Activated naive CD4-positive, alpha-beta T cell (primary cell): ENCODE measurements at places on chromosomes 7 and 10.
A peak's percentile ranks its signal among the peaks of the same experiment; 100 is the strongest.

DNA sequence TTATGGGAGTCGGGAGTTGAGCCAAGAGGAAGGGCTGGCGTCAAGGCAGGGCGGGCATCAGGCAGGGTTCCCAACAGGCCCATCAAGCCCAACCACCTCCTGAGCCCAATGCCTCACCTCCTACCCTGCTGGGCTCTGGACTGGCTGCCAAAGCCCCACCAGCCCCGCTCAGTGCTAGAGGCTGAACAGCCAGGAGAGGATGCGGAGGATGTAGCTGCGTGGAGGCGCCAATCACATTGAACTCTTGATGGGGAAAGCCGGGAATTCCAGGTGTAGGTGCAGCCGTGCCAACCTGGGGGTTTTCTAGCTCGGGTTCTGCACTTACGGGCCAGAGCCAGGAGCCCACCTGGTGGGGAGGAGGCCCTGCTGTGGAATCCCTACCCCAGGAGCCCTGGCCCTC lies 12.9 kb downstream of the ATP5MF start:
- no peak for DNase-seq

GRCh38 chr7:114334989-114335388 lies 79.6 kb upstream of the FOXP2 start:
- DNase-seq: no peak

GRCh38 chr7:139423091-139423490 lies 60.4 kb downstream of the KLRG2 start:
- DNase-seq: no peak

DNA sequence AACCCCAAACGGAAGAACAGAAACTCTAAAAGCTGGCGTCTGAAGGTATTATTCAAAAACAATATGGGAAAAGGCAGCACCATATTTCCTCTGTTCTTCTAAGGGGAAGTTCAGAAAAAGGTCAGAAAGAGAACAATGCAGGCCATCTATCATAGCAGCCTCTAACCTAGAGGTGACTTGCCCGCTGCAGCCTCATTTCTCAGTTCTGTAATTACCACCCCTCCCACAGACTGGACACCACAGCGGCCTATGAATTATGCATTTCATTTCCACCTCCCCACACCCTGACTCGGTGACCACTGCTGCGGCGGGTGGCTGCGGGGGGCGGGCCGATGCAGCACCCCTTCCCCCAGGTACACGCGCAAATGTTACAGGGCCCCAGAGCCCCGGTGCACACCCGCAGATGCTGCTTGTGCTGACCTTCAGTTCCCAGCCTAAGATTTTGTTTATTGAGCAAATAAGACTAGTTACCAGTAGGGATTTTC lies 125.5 kb downstream of the CLEC2L start:
- no peak for DNase-seq

DNA sequence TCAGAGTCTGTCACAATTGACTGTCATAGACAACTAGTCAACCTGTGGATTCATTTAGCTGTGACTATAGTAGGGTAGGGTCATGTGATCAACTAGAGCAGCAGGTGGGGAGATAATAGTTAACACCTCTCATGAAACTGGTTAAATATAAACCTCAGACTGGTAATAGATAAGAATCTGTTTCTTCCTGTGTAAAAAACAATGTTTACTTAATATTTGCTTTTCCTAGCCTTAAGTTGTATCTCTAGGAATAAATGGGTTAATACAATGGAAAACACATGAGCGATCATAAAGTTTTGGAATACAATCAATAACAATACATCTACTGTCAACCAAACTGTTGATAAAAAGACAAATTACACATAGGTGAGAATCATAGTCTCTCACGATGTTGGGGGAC lies 43.4 kb upstream of the ITGB8 start:
- no peak for DNase-seq

DNA sequence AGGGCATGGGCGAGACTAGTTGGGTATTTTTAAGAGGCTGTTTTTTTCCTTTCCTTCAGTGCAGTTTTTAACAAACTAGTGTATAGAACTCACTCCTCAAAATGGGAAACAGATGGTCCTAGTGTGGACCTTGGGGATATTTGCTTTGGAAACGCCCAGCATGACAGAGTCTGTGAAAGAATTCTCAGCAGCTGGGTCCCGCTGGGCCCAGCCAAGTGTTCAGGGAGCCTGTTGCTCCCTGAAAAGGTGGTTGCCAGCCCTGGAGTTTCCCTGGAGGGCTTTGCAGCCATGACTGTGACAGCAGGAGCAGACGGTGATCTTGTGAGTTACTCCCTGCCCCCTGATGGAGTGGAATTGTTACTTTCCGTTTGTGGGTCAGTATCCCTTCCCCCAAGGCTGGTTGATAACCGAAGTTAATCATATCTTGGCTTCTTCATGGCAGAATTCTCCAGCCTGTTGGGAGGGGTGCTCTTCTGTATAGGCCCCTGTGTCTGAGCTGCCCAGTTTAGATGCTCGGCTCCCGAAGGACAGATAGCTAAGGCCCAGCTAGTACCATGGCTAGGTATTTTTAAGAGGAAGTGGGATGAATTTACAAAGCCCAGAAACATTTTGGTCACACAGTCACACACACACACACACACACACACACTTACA lies 278.6 kb upstream of the HABP2 start:
- DNase-seq: no peak

GRCh38 chr7:44538093-44538797 lies 2.9 kb downstream of the NPC1L1 start:
- no peak for DNase-seq

GRCh38 chr7:22854158-22855048 lies 31.8 kb upstream of the TOMM7 start:
- DNase-seq: peak; percentile 78
